CD4-positive, alpha-beta T cell treated with Interleukin-17A for 4 hours (primary cell): ENCODE measurements at places on chromosomes 4 and X.

DNA sequence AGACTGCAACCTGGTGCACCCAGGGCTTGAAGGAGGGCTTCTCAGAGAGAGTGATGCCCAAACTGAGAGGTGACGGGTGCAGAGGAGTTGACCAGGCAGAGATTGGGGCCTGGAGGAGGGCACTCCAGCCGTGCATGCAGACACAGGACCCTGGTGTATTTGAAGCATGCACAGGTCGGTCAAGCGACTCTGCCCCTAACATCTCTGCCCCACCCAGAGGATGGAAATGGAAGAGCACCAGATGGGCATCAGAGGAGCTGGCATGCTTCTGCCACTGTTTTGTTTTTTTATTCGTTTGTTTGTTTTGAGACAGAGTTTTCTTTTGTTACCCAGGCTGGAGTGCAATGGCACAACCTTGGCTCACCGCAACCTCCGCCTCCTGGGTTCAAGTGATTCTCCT is 320.9 kb downstream of the EVC2 start:
- DNase-seq = no peak

DNA sequence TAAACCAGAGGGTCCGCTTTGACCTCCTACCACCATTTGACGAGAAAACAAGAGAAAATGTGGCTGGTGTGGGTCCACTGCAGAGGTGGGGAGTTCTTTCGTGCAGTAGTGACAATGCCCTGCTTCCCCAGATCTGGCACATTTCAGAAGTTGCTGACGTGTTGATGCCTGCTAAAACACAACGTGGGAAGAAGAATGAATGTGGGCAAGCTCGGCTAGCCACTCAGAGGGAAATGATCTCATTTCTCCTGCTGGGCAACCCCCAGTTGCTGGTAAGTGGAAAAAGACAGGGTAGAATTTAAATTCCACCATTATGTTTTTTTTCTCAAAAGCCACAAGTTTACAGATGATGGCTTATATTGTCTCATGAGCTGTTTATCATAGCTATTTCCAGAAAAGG is 77.9 kb downstream of the LUZP4 start:
- DNase-seq = no peak

DNA sequence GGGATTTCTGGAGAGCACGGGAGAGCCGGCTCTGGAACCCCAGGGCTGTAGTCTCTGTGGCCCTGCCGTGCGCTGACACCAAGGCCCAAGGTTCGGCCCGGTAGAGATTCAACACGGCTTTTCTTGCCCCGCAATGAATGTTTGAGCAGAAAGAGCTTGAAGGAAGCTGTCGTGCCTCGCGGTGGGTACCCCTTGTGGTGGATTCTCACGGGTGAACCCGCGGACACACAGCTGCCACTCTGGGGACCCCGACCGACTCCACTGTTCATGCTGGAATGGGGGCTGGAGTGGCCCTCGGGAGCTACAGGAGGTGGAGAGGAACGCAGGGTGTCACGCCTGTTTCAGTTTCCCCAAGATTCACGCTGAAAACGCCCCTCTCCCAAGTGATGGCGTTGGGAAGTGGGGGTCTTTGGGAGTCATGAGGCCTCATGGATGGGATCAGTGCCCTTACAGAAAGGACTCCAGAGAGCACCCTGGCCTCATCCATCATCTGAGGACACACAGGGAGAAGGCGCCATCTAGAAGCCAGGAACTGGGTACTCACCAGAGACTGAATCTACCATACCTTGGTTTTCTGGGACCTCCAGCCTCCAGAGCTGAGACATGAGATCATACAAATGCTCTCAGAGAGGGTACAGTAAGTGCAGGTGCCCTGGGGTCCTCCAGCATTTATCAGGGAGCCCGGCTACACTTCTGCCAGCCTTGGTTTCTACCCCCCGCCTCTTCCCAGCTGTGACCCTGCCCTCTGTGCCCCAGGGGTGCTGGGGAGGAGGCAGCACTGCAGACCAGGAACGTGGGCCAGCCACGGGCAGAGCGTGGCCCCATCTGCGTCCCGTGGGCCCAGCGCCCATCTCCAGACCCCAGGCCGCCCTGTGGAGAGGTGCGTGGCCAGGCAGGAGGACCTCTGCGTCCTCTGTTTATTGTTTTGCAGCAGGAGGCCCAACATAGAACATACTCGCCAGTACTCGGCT is 6.4 kb downstream of the SLC25A6 start:
- no peak for DNase-seq

DNA sequence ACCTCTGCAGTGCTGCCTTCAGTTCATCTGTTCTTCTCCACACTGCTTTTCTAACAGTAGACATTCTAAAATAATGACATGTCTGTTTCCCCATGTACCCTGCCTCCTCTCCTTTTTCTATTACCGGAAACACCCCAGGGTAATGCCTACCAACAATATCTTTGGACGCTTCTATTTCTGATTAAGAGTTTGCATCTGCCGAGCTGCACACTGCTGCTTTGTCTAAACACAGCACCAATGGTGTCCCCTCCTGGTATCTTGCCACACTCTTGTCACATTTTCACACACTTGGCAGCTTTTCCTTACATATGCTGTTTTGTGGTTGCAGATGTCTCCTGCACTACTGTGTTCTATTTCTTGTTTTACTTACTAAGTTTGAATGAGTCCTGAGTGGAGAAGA is 288.8 kb downstream of the GRIA2 start:
- no peak for DNase-seq

GRCh38 chr4:7646384-7647061 is 211.8 kb upstream of the PSAPL1 start:
- no peak for DNase-seq

GRCh38 chrX:100745806-100746537 is 14.1 kb upstream of the SYTL4 start:
- no peak for DNase-seq

DNA sequence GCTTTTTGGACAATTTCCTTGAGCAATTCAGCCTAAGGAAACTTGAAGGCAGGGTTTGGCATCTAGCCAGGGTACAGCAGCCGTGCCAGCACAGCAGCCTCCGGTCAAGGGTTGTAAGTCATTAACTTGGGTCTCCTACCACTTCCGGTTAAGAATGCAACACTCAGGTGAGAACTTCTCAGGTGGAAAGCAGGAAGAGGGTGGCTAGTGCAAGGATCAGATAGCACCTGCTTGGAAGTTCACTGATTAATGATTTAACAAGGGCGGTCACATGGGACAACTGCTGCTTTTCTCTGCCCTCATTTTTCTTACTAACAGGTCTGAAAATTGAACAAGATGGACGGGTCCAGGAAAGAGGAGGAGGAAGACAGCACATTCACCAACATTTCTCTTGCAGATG is 30.1 kb upstream of the SCOC start:
- peak; percentile 7 for DNase-seq

- no peak for DNase-seq
Observed at GRCh38 chr4:87465739-87466366, 43.5 kb downstream of the NUDT9 start.

DNA sequence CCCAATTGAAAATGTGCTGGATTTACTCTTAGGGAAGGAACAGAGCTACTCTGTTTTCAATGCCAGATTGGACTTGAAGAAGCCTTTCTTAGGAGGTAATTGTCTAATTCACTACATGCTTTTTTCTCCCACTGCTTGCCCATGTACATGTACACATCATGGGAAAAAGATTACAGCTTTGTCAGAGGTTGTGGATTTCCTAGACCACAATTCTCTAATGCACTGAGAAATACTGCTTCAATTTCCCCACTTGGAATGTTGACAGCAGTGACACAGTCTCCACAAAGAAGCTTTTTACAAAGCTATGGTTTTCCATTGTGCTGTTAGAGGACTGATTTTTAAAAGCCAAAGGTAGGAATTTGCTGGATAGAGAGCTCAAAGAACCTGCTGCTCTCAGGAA is 19.5 kb downstream of the ZAR1 start:
- DNase-seq = no peak

DNA sequence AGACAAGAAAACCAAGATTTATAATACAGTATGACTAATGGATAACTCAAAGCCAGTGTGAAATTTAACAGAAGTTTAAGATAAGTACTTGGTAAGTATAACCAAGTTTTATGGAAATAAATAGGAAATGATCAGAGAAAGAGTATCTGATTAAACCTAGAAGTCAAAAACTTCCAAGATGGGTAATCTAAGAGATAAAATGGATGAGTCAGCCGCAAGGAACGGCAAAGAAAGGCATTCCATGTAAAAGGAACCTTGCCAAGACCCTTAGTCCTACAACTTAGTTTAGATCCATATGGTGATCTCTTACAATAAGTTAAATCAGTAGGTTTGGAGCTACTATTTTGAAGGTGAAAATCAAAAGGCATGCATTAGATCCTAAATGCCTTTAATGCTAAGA is 34.8 kb downstream of the LIN54 start:
- DNase-seq = no peak

GRCh38 chr4:47368211-47368610 is 95.3 kb downstream of the COMMD8 start:
- DNase-seq = no peak

GRCh38 chr4:72714482-72715279 is 145.7 kb upstream of the ADAMTS3 start:
- no peak for DNase-seq
